ENCODE measurements at places on chromosomes 1 and 21.

DNA sequence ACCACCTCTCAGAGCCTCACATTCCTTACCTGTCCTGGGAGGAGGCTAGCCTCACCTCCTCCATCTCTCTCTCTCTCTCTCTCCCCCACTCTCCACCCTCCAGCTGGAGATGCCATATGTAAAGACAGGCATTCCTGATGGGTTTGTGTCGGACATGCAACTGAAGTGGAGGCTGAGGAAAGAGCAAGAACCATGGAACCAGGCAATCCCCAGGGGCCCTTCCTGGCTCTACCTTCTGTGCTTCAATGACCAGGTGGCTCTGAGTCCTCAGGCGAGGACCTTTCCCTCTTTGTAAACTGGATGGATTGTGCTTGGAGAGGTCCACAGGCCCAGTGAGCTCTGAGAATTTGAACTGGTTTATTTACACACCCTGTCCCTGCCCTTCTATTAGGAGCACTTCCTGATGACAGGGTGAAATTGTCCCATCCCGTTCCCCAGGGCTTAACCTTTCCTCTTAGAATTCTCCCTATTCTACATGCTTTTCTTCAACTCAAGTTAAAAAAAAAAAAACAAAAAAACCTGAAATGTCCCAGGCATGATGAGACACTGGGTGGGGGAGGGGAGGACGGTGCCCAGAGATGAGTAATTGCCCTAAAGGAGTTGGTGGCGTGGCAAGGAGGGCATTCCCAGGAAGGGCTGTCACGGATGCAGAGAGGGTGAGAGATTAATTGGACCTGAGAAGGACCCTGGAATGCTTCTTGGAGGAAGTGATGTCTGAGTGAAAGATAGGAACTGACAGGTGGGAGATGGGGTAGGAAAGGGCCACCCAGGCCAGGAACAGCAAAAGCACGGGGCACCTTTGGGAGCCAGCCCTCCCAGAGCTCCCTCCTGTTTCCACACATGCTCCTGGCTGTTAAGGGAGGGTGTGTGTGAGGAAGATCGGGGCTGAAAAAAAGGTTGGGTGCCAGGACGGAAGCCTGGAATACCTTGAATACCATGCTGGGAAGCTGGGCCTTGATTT lies 50.2 kb upstream of the WASF2 start:
- peak; percentile 83 for DNase-seq

- DNase-seq = no peak
These were observed 1551.6 kb downstream of the MRPL39 start for GRCh38 chr21:24055696-24056095.

- DNase-seq = peak; percentile 17
These were observed 82.8 kb downstream of the DTL start for GRCh38 chr1:212118167-212118871.

GRCh38 chr1:240395336-240395735 lies 216.6 kb downstream of the GREM2 start:
- DNase-seq = peak; percentile 63

- DNase-seq = no peak
These were observed 465.3 kb downstream of the NEGR1 start for GRCh38 chr1:71817028-71817427.

- DNase-seq = no peak
These were observed 547.3 kb upstream of the B3GALT2 start for GRCh38 chr1:193733674-193734073.

DNA sequence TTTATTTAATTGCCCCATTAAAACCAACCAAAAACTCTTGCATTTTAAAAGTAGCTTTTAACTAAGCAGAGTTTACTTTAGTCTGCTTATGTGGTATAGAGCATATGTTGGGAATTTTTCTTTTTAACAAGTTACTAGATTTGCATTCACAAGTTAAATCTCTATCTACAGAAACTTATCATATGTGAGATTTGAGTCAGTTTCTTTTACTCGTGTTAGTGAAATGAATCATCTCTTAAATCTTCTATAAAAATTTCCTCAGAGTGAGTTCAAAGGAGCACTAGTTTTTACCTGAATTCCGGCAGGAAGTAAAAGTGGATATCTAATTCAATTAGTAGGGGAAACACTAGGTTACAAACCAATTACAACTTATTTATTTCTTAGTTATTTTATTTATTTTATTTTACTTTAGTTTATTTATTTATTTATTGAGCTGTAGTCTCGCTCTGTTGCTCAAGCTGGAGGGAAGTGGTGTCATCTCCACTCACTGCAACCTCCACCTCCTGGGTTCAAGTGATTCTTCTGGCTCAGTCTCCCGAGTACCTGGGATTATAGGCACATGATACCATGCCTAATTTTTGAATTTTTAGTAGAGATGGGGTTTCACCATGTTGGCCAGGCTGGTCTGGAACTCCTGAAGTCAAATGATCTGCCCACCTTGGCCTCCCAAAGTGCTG lies 1609.6 kb upstream of the B3GALT2 start:
- DNase-seq = no peak

DNA sequence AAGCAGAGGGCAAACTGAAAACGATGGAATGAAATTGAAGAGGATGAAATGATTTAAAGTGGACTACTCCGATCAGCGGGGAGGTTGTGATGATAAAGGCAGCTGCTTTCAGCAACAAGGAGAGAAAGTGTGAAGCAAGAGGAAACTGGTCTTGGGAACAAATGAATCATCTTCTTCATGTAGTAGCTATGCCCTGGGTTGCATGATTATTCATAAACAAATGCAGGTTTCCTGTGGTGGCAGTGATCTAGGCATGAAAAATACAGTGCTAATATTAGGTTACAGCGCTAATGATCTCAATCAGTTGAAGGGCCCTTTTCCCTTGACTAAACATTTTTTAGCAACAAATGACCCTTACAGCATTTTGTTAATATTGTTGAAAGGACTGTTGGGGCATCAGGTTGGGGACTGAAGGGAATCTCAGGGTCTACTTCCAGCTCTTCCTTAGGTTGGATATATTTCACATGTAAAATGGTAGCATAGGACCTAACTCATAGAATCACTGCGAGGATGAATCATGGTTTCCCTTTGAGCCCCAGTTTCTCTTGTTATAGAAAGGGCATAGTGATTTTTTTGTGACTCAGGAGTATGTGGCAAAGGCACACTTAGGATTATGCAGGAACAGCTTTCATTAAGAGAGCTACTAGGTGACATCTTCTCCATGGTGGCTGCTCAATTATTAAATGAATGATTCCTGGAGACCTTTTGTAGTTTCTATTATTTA lies 1.9 kb upstream of the ZFYVE9 start:
- DNase-seq = peak; percentile 79

- peak; percentile 82 for DNase-seq
These were observed 3.2 kb downstream of the LRRC8C start for GRCh38 chr1:89635825-89636815.

- DNase-seq = no peak
These were observed 97.1 kb upstream of the MAGI3 start for GRCh38 chr1:113293256-113293626.

GRCh38 chr1:181061891-181062835 lies 26.3 kb upstream of the IER5 start:
- no peak for DNase-seq
